ENCODE measurements at places on chromosomes 5 and 9. TPM values are rescaled to one million over a fixed set of nuclear protein-coding genes. Genes with fewer than 3 reads are reported as not detected.
A peak's percentile ranks its signal among the peaks of the same experiment; 100 is the strongest.

GRCh38 chr9:92726348-92726747 is 38.3 kb downstream of the BICD2 start:
- H3K27ac ChIP-seq, result no peak overlapping the region
- H3K36me3 ChIP-seq, result peaks cover 28% of the 10 kb centered on the region
- no peak overlapping the region for H3K4me3 ChIP-seq
- peaks cover 56% of the 10 kb centered on the region for H3K4me1 ChIP-seq
- DNase-seq, result peak; percentile 85

DNA sequence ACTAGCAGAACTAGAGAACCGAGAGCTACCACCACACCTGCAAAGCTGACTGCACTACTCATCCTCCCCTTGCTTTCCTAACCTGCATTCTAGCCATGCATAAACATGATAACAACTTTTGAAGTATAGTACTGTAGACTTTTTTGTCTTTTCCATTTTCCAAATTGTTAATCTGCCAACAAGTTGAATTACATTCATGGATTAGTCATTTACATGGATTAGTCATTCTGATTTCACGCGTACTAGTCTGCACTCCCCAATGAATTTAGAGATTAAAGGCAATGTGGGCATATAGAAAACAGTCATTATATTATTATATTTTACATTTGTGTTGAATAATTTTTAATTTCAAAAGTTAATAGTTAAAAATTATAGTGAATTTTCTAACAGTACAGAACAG is 81.4 kb downstream of the EDIL3 start:
- no peak for DNase-seq
- no peak overlapping the region for H3K4me3 ChIP-seq
- H3K36me3 ChIP-seq, result no peaks in the 10 kb centered on the region
- no peak overlapping the region for H3K27ac ChIP-seq
- H3K27me3 ChIP-seq, result no peaks in the 10 kb centered on the region

- H3K27me3 ChIP-seq, result no peaks in the 10 kb centered on the region
- no peak overlapping the region for H3K27ac ChIP-seq
- H3K4me3 ChIP-seq, result no peak overlapping the region
- no peak for DNase-seq
- peaks cover 9% of the 10 kb centered on the region for H3K4me1 ChIP-seq
- H3K36me3 ChIP-seq, result no peaks in the 10 kb centered on the region
Observed at GRCh38 chr5:108788142-108788541, 40.4 kb downstream of the FER start.

DNA sequence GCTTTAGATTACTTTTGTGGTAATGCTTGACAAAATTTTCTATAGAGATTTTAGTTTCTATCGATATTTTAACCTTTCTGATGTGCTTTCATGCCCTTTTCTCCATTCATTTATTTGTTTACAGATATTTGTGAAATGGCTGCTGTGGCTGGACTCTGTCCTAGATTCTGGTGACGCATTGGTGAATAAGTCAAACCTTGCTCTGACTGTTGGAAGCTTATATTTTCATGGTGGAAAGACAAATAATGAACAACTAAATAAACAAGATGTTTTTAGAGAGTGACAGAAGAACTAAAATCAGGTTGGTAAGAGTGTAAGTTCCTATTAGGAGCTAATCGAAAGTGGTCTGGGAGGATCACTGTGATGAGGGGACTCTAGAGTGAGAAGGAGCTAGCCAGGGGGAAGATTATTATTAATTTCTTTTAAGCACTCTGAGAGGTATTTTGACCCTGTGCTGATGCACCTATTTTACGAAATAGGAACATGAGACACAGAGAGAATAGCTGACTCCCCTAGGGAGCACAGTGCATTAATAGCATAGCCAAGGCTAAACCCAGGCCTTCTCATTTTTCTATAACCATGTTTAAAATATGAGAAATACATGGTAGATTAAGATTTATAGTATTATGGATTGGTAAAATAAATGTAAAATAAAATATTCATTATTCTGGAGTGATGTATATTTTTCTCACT is 411.9 kb upstream of the ARRDC3 start:
- no peak overlapping the region for H3K27ac ChIP-seq
- H3K36me3 ChIP-seq, result no peaks in the 10 kb centered on the region
- no peak for DNase-seq
- H3K27me3 ChIP-seq, result no peaks in the 10 kb centered on the region

- no peak overlapping the region for H3K4me3 ChIP-seq
- H3K4me1 ChIP-seq, result peaks cover 40% of the 10 kb centered on the region
- no peaks in the 10 kb centered on the region for H3K36me3 ChIP-seq
Observed at GRCh38 chr5:139151902-139152301, 46.3 kb downstream of the SIL1 start.

GRCh38 chr9:15421990-15422371 is 695 bp upstream of the SNAPC3 start:
- H3K27ac ChIP-seq, result peak overlapping the region; percentile 91
- no peaks in the 10 kb centered on the region for H3K36me3 ChIP-seq
- H3K27me3 ChIP-seq, result no peaks in the 10 kb centered on the region

GRCh38 chr9:36017278-36017677 is 19.4 kb upstream of the RECK start:
- no peaks in the 10 kb centered on the region for H3K36me3 ChIP-seq
- DNase-seq, result no peak
- no peaks in the 10 kb centered on the region for H3K4me1 ChIP-seq
- H3K4me3 ChIP-seq, result no peak overlapping the region
- no peak overlapping the region for H3K27ac ChIP-seq

- no peak for DNase-seq
- no peak overlapping the region for H3K4me3 ChIP-seq
- H3K36me3 ChIP-seq, result no peaks in the 10 kb centered on the region
Observed at GRCh38 chr9:129624947-129625346, 1.0 kb upstream of the NTMT1 start.

- no peaks in the 10 kb centered on the region for H3K27me3 ChIP-seq
- H3K4me1 ChIP-seq, result no peaks in the 10 kb centered on the region
- no peak overlapping the region for H3K4me3 ChIP-seq
- H3K27ac ChIP-seq, result no peak overlapping the region
- DNase-seq, result no peak
Observed at GRCh38 chr5:109826426-109826825, 136.7 kb downstream of the MAN2A1 start.

DNA sequence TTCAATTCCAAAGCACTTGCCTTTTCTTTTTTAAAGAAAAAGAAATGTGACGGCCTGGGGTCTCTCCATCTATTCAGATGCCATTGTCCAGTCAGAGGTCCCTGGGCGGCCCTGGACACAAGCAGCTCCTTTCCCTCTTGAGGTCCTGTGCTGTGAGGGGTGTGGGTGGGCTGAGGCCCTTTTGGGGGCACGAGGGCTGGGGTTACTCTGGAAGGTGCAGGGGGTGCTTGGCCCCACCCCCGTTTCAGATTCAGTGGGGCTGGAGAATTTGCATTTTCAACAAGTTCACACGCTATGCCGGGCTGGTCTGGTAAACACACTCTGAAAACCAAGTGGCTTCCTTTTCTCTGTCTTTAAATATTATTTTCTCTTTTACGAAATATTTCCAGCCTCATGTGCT is 91.4 kb upstream of the PHYKPL start:
- H3K4me1 ChIP-seq, result peaks cover 10% of the 10 kb centered on the region
- no peak overlapping the region for H3K27ac ChIP-seq
- DNase-seq, result no peak
- H3K36me3 ChIP-seq, result no peaks in the 10 kb centered on the region

DNA sequence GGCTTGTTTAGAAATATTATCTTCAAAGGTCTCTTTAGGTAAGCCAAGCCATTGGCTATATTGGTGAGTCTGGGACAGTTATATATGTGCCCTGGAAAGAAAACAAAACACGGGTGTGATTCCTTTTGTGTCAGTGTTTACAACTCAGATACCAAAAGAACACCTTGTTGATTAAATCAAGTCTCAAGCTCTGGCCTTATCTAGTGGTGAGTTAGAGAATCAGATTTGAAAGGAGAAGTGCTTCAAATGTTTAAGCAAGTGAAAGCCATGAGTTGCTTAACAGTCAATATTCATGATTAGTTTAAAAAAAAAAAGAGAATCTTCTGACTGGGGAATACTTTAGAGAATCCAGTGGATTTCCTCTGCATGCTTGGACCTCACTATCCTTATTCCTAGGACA is 68.3 kb downstream of the IQGAP2 start:
- no peak overlapping the region for H3K27ac ChIP-seq
- DNase-seq, result no peak
- H3K36me3 ChIP-seq, result no peaks in the 10 kb centered on the region
- no peaks in the 10 kb centered on the region for H3K27me3 ChIP-seq

- no peaks in the 10 kb centered on the region for H3K36me3 ChIP-seq
- no peaks in the 10 kb centered on the region for H3K27me3 ChIP-seq
- DNase-seq, result no peak
- H3K27ac ChIP-seq, result no peak overlapping the region
Observed at GRCh38 chr5:10671041-10672008, 89.7 kb downstream of the DAP start.

- no peaks in the 10 kb centered on the region for H3K27me3 ChIP-seq
- DNase-seq, result no peak
- H3K36me3 ChIP-seq, result no peaks in the 10 kb centered on the region
Observed at GRCh38 chr5:153831973-153832372, 206.7 kb downstream of the FAM114A2 start.

GRCh38 chr5:154405078-154405792 is 40.6 kb upstream of the SAP30L start:
- no peaks in the 10 kb centered on the region for H3K36me3 ChIP-seq
- H3K4me3 ChIP-seq, result peak overlapping the region; percentile 33
- no peaks in the 10 kb centered on the region for H3K27me3 ChIP-seq
- peaks cover 9% of the 10 kb centered on the region for H3K4me1 ChIP-seq
- no peak for DNase-seq

- H3K4me3 ChIP-seq, result no peak overlapping the region
- H3K27me3 ChIP-seq, result no peaks in the 10 kb centered on the region
- no peaks in the 10 kb centered on the region for H3K36me3 ChIP-seq
- no peak overlapping the region for H3K27ac ChIP-seq
Observed at GRCh38 chr5:102666164-102666946, 88.8 kb upstream of the PAM start.

KCNN2 gene
- total RNA-seq, result 3.4 TPM

MUSK gene
- not detected for total RNA-seq

INSL6 gene
- not detected for total RNA-seq

PPP2R2B gene
- total RNA-seq, result 6.6 TPM

PCDHGA8 gene
- 6.4 TPM for total RNA-seq

WNT8A gene
- total RNA-seq, result not detected
